ENCODE measurements at places on chromosomes 6 and 20.

DNA sequence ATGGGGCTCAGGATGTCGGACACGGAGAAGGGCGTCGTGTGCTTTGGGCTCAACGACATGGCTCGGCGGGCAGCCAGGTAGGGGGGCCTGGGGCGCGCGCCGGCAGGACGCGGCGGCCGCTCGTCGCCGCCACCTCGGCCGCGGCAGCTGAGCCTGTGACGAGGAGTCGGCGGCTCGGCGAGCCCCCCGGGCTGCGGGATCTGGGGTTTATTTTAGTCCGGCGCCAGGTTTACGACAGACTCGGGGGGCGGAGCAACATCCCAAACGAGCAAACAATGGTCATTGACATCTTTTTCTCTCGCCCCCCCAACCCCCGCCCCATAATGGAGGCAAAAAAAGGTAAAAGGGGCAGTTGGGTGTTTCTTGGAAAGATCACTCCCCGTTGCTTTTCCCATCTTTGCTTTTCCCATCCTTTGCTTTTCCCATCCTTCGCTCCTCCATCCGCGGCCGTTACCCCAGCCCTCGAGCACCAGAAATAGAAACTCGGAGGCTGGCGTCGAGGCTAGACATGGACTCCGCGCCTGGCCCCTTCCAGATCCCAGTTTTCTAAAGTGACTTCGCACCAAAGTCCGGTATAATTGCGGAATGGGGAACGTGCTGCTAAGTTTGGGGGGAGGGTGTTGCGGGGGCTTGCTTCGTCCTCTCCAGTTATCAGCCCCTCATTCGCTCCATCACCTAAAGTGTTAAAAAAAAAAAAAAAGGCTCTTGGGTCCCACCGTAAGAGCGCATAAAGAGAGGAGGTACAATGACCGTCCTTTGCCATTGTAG is at the start of gene NKX2-4:
NKX2-4 (minus strand) TSS at position 186 of the 768 bp plus-strand sequence; CDS start at position 59, 127 bp downstream.
- no peak for DNase-seq

DNA sequence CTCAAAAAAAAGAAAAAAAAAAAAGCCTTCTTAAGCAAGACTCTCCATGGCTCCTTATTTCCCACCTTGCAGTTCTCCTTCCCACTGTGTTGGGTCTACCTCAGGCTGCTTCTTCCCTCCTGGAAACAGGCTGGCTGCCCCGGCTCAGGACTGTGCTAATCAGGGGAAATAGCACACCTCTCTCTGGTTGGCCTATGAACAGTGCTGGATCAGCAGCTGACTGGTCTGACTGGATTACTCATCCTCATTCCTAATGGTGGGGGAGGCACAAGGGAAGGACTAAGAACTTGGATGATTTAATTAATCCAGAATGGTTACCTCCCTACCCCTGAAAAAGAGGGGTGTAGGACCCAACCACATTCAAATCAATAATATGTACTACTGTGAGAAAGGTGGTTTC is 3.9 kb upstream of the SRSF3 start:
- no peak for DNase-seq

- DNase-seq = no peak
These were observed 206.5 kb downstream of the CDKAL1 start for GRCh38 chr6:20740727-20741126.

- no peak for DNase-seq
These were observed 17.1 kb downstream of the HLA-A start for GRCh38 chr6:29959467-29959866.
